Trophoblast cell (in vitro differentiated cells and primary cell): ENCODE measurements at places on chromosomes 4 and X.

GRCh38 chrX:24357106-24357505, 3.3 kb upstream of the SUPT20HL1 start:
- DNase-seq = no peak

DNA sequence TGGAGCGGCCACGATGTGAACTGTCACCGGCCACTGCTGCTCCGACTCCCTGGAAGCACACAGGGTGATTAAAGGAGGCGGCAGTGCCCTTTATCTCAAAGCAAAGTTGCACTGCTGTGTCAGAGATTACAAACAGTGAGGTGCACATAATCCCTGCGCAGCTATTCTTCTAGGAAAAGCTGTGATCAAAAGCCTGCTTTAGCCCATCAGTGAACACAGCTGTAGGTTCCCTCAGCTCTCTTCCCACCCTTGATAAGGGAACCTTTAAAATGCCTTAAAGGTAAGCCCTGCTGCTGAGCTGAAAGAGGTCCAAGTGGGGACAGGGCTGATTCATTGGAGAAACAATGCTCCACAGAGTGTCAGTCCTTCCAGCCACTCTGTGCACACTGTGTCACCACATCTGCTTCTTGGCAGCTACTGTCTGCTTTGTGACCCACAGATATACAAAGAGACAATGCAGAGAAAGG, 127.6 kb downstream of the EIF4E start:
- no peak for DNase-seq

DNA sequence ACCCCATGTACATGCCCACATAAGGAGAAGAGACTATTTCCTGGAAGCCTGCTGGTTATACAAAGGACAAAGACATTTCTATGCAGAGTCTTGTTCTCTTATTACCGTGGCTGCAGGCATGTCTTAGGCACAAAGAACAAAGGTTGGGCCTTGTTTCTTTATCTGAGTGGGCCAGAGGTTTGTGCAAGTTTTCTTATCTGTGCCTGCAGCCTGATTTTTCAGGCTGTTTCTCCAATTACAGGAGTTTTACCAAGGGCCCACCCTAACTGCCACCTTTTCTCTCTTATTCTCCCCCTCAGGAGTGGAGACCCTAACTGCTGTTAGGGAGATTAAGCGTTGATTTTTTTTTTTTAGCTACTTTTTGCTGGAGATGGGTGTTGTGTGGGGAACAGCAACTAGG, 3.5 kb downstream of the TENT5D start:
- DNase-seq = no peak

GRCh38 chr4:123443401-123444289, 47.0 kb downstream of the SPRY1 start:
- DNase-seq = no peak

DNA sequence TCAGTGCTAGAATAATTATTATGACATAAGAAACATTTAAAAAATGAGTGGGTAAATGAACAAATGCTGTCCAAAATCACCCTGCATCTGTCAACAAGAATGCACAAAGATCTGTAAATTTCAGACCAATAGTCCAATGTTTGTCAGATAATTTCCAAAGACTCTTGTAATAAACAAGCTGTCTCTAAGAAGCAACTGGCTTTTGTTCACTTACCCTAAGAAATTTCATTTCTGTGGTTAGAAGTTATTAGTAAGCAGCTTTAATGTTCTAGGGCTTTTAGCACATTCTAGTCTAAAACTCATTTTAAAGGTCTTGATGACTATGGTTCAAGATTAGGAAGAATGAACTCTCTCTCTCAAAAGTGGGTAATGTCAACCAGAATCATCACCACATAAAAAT, 560.3 kb upstream of the SMIM31 start:
- no peak for DNase-seq

GRCh38 chr4:139229534-139230039, 50.4 kb downstream of the MGARP start:
- DNase-seq = peak; percentile 21

DNA sequence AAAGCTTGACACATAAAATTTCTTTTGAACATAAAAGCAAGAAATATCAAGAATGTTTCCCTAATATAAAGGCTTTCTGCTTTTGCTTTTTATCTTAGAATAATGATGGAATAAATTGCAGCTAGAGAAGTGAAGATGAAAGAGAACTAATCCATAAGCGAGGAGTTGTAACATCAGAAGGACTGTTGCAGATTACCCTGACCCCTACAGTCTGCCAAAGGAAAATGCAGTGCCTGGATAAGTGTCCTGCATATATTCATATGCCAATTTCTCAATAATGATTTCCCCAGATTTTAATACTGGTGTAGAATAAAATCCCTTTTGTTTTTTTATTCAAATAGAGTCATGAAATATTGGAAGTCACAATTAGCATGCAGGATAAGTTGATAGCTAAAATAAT, 115.9 kb downstream of the MAGEC2 start:
- DNase-seq = peak; percentile 7

DNA sequence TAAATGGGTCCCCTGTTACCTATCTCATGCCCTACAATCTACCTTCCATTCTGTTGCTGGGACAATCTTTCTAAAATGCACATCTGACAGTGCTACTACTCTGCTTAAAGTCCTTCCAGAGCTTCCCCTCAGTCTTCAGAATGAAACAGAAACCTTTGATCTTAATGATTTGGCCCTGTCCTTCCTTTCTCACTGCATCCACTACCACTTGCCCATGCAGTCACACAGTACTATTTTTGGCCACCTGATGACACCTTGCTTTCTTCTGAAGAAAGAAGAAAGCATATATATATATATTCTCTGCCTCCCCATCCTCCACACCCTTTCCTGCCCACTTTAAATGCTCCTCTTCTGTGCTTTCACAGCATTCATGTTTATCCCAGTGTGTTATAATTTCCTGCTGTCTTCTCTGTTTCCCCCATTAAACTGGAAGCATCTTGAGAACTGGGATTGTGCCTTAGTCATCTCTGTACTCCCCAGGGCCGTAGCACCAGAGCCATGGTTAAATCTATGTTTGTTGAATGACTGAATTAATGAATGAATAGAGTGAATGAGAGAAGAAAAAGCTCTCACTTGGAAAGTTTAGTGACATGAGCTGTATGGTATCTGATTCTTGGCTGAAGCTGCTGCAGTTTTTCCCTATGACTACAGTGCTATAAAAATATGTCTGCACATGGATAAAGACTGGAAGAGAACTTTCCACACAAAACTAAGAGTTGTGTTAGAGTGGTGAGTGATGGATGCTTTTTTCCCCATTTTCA, 56.2 kb downstream of the RTL9 start:
- DNase-seq = no peak
